ENCODE measurements at places on chromosomes 6 and 20.

- DNase-seq: peak; percentile 79
Measured at GRCh38 chr20:3165473-3166337, 6.0 kb upstream of the FASTKD5 start.

DNA sequence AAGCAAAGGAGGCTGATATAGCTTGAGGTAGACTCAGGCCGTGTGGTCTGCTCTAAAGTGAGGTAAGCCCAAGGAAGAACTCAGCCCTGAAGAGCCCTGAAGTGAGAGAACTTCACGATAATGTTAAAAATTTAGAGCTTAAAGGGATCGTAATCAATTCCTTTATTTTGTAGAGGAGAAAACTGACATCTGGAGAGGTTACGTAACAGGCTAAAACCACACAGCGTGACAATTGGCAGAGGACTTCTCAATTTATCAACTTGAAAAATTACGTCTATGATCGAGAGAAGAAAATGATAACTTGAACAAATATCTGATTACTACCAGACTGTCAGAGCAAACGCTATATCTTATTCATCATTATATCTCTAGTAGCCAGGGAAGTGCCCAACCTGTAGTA is 121.8 kb upstream of the FOXO3 start:
- DNase-seq: no peak

GRCh38 chr6:102327697-102328225 is 934.3 kb downstream of the GRIK2 start:
- no peak for DNase-seq

GRCh38 chr20:20731945-20732296 is 19.5 kb upstream of the RALGAPA2 start:
- DNase-seq: peak; percentile 95

DNA sequence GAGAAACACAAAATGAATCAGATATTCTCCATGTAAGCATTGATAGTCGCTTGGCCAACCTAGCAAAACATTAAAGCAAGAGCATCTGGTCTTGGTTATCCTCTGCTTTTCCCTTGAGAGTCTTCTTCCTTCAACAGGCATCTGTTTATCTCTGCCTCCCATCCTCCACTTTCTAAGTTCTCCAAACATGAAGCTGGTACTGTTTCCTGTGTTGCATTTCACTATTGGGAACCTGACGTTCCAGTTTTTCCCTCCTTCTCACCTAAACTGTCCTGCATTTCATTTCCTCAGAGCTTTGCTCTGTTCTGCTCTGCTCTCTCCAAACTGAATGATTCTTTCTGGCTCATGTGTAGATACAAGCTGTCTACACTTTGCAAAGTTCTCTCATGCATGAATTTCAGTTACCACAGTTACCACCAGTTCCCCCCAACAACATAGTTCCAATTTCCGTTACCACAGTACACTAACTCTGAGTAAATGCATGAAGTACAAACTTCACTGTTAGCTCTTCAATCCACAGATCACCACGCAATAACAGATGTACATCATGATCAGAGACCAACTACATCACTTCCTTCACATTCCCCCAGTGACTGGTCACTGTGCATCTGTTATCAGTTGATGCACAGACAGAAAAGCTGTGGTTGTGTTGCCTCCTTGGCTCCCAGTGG is 86.7 kb upstream of the F13A1 start:
- DNase-seq: no peak

DNA sequence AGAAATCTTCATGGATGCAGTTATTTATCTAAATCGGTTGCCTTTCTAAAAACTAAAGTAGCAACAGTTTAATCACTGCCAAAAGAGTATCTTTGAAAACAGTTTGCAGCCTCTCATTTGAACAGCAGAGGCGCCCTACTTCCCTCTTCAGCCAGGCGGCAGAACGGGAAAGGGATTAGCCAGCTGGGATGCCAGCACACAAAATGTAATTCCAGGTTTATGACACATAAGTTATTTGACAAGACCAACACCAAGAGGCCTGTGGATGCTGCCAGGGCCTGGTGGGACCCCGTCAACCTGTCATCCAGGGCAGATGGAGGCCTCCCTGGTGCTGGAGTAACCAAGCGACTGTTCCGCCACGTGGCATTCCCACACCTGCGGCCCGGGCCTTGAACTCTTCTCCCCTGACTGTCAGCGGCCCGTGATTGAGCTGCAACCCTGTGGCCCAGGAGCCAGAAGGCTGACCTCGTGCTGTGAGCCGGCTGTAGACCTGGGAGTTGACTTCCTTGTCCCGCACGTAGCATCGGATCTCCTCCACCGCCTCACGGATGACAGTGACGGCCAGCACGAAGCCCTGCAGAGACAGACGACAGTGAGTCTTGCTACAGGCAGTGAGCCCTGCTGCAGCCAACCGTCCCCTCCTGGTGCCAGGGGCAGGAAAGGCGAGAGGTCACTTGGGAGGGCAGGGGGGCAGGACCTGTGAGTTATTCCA is 55.5 kb downstream of the ATP9A start:
- peak; percentile 55 for DNase-seq

DNA sequence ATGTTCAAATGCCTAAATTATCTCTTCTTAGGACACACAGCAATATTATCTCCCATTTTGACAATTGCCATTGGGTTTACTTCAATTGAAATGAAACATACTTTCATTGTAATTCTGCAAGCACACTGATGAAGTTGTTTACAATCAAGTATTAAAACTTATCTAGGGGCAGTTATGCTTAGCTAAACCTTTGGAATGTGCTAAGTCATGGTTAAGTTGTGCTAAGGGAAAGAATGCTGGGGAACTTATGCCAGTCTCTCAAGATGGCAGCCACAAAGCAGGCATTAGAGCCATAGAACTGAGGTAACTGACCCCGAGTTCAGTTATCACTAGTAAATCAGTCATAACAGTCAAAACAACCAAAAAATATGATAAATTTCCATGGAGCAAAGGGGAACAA is 59.1 kb upstream of the NT5E start:
- DNase-seq: no peak

DNA sequence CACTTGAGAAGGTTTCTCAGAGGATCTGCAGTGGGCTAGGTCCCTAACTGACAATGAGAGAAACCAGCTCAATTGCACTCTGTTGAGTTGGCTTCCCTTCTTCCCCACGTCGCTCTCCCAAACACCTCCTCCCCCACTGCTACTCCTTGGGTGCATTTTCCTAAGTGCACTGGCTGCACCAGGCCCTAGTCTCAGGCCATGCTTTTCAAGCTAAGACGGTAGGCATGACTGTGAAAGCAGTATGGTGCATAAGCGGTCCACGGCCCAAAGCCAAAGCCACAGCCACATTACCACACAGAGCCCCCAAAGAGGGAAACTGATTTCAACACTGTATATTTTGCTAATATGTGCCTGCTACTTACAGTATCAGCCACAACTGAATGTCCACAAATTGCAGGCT is 62.1 kb upstream of the RBM24 start:
- no peak for DNase-seq

DNA sequence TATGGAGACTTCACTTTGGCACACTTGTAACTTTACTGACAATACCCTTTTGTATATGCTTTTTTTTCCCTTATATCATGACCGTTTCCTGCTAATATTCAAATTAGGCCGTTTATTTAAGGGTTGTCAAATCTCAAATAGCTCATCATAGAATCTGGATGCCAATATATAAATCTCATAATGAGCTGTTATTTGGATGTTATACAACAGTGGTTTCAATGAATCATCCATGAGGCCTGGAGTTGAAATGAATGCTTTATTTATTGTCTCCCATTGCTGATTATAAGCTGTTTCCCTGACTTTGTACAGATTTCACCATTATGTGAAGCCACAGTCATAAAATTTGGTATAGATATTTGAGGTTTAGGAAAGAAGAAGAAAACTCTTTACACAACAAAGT is 256.1 kb downstream of the PLCB1 start:
- DNase-seq: peak; percentile 22

DNA sequence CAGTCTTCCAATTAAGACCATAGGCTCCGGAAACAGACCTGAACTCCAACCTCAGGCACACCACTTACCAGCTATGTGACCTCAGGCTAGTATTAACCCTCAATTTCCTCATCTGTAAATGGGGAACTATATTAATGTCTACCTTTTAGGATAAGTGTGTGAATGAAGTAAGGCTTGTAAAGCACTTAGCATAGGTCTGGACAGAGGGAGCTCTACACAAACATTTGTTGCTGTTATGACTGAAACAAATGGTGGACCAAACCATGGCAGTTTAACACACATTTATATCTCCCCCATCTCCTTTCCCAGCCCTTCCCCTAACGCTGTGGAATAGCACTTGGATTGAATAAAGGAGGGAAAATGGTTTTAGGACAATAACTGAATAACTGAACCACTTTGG is 48.7 kb downstream of the TSHZ2 start:
- DNase-seq: peak; percentile 36

DNA sequence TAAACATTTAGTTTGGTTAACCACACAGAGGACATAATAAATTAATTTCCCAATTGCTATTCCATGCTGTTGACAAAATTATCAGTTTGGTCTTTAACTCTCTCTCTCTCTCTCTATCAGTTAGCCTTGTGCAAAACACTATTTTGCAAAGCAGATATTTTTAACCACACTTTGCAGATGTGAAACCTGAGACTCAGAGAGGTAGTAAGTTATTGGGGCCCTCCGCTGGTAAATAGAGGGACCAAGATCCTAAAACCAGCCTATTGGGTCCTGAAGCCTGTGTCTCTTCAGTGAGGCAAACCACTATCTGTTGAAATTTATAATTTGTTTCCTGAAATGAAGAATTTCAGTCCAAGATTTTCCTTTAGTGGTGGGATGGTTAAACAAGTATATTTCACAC is 231.0 kb downstream of the SOD2 start:
- no peak for DNase-seq

- DNase-seq: peak; percentile 99
Measured at GRCh38 chr20:58907320-58908137, 55.0 kb downstream of the GNAS start.

DNA sequence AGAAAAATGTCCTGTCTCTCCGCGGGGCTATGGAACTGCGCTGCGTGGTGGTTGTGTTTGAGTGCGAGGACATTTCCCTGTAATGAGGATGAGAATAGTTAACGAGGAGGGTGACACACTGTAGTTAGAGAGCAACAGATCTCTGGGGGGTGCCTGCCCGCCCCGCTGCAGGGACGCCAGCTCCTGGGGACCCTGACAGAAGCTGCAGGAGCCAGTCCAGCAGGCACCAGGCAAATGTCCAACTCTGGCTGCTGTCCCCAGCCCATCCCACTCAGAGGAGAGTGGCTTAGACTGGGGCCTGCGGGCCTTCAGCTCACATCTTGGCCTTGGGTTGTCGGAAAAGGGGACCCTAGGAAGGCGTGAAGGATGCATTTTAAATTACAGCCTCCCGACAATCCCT is 92.9 kb upstream of the FOXP4 start:
- no peak for DNase-seq

DNA sequence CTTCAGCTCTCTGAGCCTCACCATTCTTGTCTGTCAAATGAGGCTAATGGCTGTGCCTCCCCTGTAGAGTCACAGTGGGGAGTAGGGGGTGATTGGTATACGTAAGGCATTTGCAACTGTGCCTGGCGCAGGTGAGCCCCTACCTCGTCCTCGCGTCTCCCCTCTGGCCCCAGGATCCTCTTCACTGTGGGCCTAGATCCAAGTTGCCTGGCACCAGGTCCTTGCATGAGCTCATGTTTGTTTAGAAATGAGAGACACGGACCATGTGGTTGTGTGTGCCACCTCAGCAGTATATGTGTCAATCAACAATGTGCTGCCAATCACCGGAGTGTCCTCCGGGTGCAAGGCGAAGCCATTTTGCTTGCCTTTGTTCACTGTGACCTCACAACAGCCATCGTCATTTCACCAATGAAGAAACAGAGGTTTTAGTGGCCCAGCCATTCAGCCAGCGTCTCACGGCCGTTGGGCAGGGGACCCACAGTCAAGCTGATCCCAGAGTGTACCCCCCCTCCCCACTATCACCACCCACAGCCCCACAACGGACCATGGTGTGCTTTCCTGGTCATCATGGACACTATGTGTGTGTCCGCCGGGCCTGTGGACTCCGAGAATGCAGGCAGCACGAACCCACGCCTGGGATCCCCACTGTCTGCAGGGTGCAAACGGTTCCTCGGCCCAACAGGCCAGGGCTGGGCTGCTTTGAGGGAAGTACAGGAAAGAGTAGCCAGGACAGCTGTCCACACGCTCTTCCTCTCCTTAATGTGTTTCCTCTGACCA is 35.9 kb upstream of the STX16 start:
- no peak for DNase-seq

DNA sequence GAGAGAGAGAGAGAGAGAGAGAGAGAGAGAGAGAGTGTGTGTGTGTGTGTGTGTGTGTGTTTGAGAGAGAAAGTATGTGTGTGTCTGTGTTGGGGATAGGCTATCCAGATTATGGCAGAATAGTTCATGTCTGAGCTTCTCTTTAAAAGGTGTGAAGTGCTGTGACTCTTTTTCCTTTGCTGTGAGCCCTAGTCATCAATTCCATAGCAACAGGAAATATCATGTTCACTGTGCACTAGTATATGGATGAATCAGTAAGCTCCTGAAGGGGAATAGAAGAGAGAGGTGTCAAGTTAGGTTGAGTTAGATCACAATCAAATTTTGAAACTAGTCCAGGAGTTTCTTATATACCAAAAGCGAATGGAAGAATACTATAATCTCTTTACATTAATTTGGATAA is 318.7 kb downstream of the RFPL4B start:
- peak; percentile 51 for DNase-seq

DNA sequence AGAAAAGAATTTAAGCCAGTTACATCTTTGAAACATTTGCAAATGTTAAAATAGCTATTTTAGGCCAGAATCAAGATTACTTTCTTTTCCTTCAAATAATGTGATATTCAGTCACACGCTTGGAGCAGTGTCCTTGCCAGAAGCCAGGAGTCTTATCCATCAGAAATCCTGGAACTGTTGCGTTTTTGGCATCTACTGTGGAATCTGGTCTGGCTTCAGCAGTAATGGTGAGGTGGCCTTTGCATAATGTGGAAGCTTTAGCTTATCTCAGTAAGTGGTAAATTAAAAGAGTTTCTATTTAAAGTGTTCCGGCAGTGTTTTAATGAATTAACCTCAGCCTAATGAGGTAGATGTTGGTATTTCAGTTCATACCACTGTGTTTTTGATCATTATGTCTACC is 97.6 kb downstream of the FIG4 start:
- DNase-seq: no peak
